Uterus (tissue), 4 donors: ENCODE measurements at places on chromosomes 12 and 14. TPM values are rescaled to one million over a fixed set of nuclear protein-coding genes. Genes with fewer than 3 reads are reported as not detected.
A peak's percentile ranks its signal among the peaks of the same experiment; 100 is the strongest.

DNA sequence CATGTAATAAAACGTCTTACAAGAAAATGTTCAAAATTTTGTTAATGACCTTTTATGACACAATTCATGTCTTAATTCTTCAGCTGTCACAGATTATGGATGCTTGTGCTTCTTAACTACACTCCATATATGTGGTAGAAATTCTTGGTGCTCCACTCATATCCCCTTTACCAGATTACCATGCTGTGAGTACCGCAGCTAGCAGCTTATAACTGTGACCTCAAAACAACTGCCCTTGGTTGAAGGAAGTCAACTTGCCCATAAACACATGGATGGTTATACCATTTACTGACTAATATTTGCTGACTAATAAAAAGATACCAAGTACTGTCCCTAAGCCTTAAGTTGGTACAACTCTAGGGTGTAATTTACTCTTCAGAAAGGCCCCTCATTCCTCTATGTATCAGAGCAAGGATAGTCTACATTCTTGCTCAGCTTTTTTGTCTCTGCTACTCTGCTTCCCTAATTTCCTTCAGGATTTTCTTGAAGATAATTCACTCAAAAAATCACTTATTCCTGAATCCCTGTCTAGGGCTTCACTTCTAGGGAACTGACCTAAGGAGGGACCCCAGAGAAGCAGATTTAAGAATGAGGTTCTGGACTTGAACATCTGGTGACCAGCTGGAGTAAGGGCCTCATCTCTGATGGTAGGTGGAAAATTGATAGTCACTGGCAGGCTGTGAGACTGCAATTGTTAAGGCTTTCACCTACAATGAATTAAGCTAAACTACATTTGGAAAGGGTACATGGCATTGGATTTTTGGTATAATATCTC, 152.3 kb downstream of the SLC6A15 start:
- no peak for DNase-seq

GRCh38 chr12:101877806-101878242, 444 bp downstream of the DRAM1 start:
- peak; percentile 47 for DNase-seq

CRIP1 gene
- 0.51 TPM for total RNA-seq

DNA sequence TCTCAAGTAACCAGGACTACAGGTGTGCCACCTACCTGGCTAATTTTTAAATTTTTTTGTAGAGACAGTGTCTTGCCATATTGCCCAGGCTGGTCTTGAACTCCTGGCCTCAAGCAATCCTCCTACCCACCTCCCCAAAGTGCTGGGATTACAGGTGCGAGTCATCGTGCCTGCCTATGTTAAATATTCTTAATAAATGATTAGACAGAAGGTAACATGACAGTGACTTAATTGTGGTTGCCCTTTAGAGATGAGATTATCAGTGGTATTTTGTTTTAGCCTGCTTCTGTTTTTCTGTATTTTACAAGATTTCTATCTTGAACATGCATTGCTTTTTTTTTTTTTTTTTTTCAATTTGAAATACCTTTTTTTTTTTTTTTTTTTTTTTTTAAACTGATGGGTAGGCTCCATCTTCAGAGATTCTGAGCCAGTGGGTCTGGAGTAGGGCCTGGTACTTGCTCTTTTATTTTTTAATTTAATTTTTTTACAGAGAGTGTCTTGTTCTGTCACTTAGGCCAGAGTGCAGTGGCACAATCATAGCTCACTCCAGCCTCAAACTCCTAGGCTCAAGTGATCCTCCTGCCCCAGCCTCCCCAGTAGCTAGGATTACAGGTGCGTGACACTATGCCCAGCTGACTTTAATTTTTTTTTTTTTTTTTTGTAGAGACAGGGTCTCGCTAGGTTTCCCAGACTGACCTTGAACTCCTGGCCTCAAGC, 88.4 kb downstream of the BORCS5 start:
- no peak for DNase-seq

SLC8A3 gene
- 1.8 TPM for total RNA-seq

EXOC3L4 gene
- total RNA-seq = 5.6 TPM

DNA sequence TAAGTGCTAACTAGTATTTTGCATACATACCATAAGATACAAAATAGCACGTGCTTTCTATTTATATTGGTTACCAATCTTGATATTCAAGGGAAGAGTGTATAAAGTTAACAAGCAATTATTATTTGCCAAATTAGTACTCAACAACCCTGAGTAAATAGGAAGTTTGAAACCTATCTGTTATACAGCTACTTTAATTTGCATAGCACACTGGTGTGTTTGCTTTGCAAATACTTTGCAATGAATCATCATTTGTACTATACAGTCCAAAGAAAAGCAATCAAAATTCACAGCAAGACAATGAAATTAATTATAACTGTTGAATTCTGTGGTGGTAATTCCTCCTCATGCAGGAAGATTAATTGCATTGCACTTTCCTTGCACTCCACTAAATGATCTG, 469.1 kb downstream of the PRKD1 start:
- no peak for DNase-seq

KLRF1 gene
- total RNA-seq = 0.35 TPM

- no peak for DNase-seq
Measured at GRCh38 chr14:104784846-104785707, 10.5 kb downstream of the AKT1 start.

- DNase-seq = no peak
Measured at GRCh38 chr12:5243014-5243413, 188.9 kb upstream of the NTF3 start.

GTF2A1 gene
- total RNA-seq = 28.2 TPM

- no peak for DNase-seq
Measured at GRCh38 chr12:112843287-112843686, 51.7 kb downstream of the RPH3A start.

TTC5 gene
- 6.5 TPM for total RNA-seq

CCDC198 gene
- total RNA-seq = 0.37 TPM

DNA sequence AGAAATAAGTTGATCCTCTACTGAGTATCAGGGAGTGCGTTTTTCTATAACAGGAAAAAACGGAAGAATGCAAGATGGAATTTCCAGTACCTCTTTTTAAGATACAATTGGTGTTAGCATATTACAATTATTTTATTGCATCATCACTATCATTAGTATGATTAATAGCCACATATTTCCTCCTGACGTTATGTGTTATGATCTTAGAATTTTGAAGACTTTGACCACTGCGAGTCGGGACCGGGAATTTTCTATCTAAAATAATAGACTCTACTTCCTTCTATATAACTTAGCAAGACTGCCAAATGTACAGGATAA, 679 bp upstream of the SAV1 start:
- DNase-seq = no peak

GRCh38 chr12:132490422-132491137, 629 bp downstream of the FBRSL1 start:
- DNase-seq = no peak

DNA sequence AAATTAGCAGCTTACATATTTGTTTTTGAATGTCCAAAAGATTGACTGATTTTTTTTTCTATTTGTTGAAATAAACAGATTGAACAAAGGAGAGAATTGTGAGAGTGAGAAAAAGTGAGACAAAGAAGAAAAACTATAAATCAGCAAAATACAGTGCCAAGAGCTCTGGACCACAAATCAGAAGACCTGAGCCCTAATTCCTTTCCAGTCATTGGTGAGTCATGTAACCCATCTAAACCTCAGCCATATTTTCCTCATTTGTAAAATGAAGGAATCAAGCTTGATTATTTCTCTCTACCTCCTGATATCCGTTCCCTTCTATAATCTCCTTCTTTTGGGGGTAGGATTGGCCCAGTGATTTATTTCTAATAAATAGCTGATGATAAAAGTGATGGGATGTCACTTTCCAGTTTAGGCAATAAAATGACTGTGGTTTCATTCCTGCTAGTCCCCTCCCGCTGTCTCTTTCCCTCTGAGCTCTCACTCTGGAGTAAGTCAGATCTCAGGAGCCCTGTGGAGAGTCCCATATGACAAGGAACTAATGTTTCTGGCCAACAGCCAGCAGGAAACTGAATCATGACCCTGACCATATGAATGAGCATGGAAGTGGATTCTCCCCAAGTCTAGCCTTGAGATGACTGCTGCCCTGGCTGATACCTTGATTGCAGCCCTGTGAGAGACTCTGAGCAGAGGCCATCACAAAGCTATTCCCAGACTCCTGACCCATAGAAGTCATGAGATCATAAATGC, 218.9 kb downstream of the ACSS3 start:
- no peak for DNase-seq

DNA sequence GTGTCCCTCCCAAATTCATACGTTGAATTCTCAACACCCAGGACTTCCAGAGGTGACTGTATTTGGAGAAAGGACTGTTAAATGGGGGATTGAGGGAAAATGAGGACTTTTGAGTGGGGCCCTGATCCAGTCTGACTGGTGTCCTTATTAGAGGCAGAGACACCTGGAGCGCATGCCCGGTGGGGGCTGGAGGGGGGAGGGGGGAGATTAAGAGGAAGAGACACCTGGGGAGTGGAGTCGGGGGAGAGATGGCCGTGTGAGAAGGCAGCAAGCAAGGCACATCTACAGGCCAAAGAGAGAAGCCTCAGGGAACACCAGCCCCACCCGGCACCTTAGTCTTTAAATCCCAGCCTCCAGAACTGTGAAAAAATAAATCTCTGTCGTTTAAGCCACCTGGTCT, 209.7 kb downstream of the SLC41A2 start:
- DNase-seq = no peak

MYH6 gene
- total RNA-seq = not detected

DNA sequence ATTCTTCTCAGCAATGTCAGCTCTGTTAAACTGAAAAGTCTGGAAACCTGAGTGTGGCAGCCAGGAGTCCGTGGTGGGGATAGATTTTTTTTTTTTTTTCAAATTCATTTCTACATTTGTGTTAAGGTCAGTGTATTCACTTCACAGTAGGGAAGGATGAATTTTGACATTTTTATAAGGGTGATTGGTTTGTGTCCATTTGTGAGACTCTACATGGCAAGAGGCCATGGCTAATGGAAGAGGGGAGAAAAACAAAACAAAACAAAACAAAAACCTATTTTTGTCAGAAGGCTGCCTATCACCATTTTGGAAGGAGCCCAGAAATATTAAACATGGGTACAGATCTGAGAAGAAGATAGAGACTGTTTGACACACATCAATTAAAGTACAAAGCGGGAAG, 176.1 kb downstream of the RMST start:
- DNase-seq = no peak

DNA sequence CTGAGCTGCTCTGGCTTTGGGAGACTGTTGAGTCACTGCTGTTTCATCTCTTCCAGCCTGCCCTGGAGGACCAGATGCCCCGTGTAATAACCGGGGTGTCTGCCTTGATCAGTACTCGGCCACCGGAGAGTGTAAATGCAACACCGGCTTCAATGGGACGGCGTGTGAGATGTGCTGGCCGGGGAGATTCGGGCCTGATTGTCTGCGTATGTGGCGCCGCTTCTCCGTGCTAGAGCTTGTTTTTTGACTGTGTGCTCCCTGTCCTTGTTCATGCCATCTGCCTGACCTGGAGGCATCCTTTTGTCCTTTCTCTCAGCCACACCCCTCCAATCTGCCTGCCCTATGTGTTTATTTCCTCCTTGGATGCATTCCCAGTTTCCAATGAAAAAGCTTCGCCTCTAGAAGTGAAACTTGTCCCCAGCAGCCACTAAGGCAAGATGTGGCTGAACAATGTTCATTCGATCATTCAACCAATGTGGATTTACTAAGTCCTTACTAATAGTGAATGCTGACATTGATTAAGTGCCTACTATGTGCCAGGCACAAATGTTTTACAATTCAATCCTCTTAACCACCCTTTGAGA, 98.6 kb downstream of the NT5DC3 start:
- DNase-seq = no peak

KRT7 gene
- total RNA-seq = 2.1 TPM

GRCh38 chr12:116630762-116631161, 71.6 kb downstream of the MAP1LC3B2 start:
- no peak for DNase-seq

DNA sequence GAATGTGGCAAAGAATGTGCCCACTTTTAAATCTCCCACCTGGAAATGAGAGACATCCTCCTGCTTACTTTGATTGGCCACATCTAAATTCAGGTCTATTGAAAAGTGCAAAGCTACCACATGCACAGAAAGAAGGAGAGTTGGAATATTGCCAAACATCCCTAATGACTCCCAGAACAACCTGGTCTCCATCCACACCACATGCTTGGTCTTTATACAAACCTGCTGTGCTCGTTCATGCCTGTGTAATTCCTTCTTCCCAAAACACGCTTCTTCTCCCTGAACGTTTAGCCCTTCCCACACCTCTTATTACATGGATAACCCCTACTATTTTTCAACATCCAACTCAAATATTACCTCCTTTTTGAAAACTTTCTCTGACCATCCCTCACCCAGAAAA, 66.2 kb upstream of the BCL2L14 start:
- no peak for DNase-seq

- peak; percentile 38 for DNase-seq
Measured at GRCh38 chr14:91889477-91890211, 22.3 kb upstream of the TC2N start.

- DNase-seq = no peak
Measured at GRCh38 chr12:16189849-16190248, 87.6 kb downstream of the SLC15A5 start.
